ENCODE measurements at places on chromosomes 12 and 14.

DNA sequence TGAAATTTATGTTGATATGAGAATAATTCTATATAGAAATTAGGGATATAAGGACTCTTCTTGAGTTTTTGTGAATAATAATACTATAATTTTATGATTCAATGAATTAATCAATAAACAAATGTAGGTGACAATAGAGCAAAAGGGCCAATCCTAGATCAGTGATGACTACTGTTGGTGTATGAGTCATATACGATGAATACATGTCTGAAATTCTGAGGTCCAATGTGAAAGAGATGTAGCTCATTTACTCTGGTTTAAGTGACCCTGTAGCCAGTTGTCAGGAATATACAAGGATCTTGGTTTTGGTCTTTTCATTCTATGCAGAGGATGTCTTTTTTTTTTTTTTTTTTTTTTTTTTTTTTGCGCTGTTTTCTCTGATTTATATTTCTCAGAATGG lies 72.1 kb upstream of the RTL1 start:
- H3K27me3 ChIP-seq, result no peaks in the 10 kb centered on the region
- no peak for DNase-seq
- H3K36me3 ChIP-seq, result no peaks in the 10 kb centered on the region
- no peak overlapping the region for H3K4me3 ChIP-seq
- no peaks in the 10 kb centered on the region for H3K4me1 ChIP-seq

DNA sequence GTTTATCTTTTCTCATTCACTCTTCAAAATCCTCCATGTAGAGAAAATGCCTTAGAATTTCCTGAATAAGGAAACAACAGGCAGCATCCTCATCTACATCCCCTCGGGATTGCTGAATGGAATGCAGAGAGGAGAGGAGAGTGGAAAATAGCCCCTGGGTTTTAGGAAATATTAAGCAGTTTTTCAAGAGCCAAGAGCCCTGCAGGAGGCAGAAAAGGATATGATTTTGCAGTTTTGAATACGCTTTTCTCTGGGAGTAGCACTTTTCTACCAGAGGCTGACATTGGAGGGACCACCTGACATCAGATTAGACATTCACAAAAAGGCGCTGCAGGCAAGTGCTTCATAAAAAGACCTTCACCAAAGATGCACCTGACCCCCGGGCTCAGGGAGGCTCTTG lies 362.2 kb upstream of the SFSWAP start:
- H3K36me3 ChIP-seq, result no peaks in the 10 kb centered on the region
- peaks cover 2% of the 10 kb centered on the region for H3K27me3 ChIP-seq
- no peak for DNase-seq
- no peak overlapping the region for H3K4me3 ChIP-seq
- no peaks in the 10 kb centered on the region for H3K4me1 ChIP-seq
- H3K27ac ChIP-seq, result no peak overlapping the region

GRCh38 chr14:69674546-69675244 lies 63.3 kb downstream of the SUSD6 start:
- no peaks in the 10 kb centered on the region for H3K27me3 ChIP-seq
- no peak overlapping the region for H3K4me3 ChIP-seq
- peaks cover 5% of the 10 kb centered on the region for H3K36me3 ChIP-seq
- no peak overlapping the region for H3K27ac ChIP-seq

DNA sequence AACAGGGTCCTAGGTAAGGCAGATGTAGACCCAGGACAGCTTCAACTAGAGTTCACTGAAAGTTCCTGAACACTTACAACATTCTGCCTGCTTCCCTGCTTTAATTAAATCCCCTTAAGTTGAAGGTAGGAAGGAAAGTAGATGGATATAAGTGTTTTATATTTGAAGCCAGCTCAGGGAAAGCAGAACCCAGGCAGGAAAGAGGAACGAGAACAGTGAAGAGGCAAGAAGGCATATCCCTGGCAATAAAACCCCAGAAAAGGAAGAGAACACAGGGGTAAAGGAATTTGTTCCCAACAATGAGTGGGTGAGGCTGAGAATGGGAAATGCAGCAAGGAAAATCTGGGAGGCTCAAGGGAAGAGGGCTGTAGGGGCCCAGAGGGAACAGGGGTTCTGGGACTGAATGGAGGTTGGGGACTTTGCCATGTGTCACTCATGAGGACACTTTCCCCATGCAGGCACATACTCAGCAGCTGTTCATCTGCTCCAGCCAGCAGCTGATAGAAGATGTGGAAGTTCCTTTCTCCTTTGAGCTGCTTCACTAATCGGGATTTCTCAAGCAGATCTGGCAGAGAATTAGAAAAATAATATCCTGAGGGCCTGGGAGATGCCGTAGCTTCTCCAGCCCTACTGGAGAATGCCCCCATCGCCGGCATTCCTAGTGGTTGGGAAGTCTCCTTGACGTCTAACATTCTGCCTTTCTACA lies 3.7 kb downstream of the MYO1A start:
- no peak for DNase-seq
- H3K27me3 ChIP-seq, result no peaks in the 10 kb centered on the region

DNA sequence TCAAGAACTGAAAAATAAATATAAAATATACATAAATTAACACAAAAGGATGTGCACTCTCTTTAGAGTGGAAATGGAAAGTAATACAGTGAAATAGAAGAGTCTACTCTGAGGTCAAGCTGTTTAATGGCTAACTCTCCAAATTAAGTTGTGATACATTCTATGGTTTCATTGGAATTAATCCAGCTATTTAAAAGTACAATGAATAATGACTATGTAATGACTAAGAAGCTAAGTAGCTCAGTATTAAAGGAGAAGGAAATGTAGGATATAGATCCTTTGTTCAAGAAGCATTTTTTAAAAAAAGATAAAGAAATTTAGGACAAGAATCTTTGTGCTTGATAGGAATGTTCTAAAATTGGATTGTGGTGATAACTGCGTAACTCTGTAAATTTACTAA lies 85.3 kb downstream of the LRP6 start:
- no peak for DNase-seq
- no peak overlapping the region for H3K27ac ChIP-seq

GRCh38 chr14:49594347-49595091 lies 4.2 kb upstream of the LRR1 start:
- H3K27ac ChIP-seq, result no peak overlapping the region
- H3K4me1 ChIP-seq, result peaks cover 9% of the 10 kb centered on the region
- H3K27me3 ChIP-seq, result no peaks in the 10 kb centered on the region

- peak overlapping the region; percentile 54 for H3K27ac ChIP-seq
- no peaks in the 10 kb centered on the region for H3K27me3 ChIP-seq
- peaks cover 6% of the 10 kb centered on the region for H3K36me3 ChIP-seq
Observed at GRCh38 chr14:24274101-24274543, 2.7 kb upstream of the RABGGTA start.

DNA sequence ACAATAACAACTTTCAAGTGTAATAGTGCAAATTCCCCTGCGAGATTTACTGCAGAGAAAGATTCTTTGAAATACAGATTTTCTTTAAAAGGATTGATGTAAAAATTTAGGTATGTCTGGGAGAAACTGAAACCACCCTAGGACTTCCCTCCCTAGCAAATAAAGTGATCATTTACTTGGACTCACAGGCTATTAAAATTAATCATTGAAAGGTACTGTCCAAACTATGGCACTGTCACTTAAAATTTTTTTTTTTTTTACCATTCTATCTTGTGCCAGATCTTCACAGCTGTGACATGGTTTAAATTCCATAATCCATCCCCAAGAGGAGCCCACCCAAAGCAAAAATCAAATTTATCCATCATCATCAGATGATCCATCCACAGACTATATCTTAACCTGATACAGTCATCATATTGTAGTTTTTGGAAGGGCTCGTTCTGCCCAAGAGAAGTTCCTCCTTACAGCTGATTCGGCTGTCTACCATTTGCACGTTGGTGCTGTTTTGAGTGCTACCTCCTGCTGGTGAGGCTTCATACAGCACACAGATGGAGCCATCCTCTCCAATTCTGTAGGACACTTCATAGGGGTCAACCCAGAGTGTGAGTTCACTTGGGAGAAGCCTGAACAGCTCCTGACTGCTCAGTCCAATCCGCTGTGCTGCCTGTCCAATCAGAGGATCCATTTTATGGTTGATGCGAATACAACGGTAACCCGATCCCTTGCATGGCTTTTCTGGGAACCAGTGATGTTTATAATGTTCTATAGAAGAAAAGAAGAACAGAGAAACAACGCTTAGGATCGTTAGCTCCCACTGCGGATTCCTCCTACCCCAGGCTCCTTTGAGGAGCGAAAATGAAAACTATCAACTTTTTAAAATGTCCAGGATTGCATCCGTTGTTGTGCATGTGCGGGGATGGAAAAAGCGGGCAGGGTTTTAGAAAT lies 1.7 kb downstream of the BTG1 start:
- peaks cover 54% of the 10 kb centered on the region for H3K36me3 ChIP-seq
- DNase-seq, result peak; percentile 90
- H3K4me1 ChIP-seq, result peaks cover 4% of the 10 kb centered on the region
- peak overlapping the region; percentile 94 for H3K4me3 ChIP-seq

- H3K4me1 ChIP-seq, result no peaks in the 10 kb centered on the region
- H3K27ac ChIP-seq, result no peak overlapping the region
- no peak for DNase-seq
- peaks cover 9% of the 10 kb centered on the region for H3K36me3 ChIP-seq
- H3K27me3 ChIP-seq, result no peaks in the 10 kb centered on the region
Observed at GRCh38 chr12:49794021-49794420, 34.2 kb downstream of the NCKAP5L start.

GRCh38 chr14:99971941-99972747 lies 93.1 kb upstream of the EVL start:
- DNase-seq, result no peak
- peak overlapping the region; percentile 61 for H3K4me3 ChIP-seq
- H3K36me3 ChIP-seq, result no peaks in the 10 kb centered on the region
- H3K27me3 ChIP-seq, result no peaks in the 10 kb centered on the region
- peaks cover 12% of the 10 kb centered on the region for H3K4me1 ChIP-seq

DNA sequence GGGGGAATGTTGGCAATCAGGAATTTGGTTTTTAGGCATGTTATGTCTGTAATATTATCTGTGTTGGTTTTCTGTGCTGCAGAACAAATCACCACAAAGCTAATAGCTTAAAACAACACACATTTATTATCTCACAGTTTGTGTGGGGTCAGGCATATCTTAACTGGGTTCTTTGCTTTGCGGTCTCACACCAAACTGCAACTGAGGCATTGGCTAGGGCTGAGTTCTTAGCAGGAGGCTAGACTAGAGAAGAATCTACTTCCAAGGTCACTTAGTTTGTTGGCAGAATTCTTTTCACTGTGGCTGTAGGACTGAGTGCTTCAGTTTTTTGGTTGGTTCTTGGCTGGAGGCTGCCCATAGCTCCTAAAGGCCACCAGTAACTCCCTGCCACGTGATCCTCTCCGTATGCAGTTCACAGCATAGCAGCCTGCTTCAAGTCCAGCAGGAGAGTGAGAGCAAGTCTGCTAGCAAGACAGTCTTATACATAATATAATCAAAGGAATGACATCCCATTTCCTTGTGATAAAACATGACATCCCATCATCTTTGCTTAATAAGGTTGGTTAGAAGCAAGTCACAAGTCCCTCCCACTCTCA lies 21.6 kb downstream of the ATF1 start:
- no peak for DNase-seq
- no peak overlapping the region for H3K27ac ChIP-seq

DNA sequence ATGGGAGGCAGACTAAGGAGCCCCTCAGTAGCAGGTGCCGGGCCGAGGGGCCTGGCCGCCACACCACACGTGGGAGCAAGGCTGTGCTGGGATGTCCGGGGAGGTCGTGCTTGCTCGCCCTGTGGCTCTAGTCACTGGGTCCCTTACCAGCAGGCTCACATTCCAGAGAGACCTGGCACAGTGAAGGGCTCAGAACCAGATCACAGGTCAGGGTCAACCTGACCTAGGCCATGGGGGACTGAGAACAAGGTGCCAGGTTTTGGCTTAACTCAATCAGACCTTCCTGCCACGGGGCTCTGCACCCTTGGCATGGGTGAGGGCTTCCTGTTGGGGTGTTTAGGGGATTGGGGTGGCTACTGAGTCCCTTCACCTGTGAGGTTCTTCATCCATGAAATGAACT lies 22.3 kb downstream of the DEGS2 start:
- no peak overlapping the region for H3K4me3 ChIP-seq
- H3K4me1 ChIP-seq, result peaks cover 15% of the 10 kb centered on the region
- no peak for DNase-seq
- no peak overlapping the region for H3K27ac ChIP-seq

GRCh38 chr12:26711072-26711471 lies 121.9 kb downstream of the ITPR2 start:
- H3K4me3 ChIP-seq, result no peak overlapping the region
- no peak for DNase-seq
- no peaks in the 10 kb centered on the region for H3K27me3 ChIP-seq
- no peaks in the 10 kb centered on the region for H3K4me1 ChIP-seq

DNA sequence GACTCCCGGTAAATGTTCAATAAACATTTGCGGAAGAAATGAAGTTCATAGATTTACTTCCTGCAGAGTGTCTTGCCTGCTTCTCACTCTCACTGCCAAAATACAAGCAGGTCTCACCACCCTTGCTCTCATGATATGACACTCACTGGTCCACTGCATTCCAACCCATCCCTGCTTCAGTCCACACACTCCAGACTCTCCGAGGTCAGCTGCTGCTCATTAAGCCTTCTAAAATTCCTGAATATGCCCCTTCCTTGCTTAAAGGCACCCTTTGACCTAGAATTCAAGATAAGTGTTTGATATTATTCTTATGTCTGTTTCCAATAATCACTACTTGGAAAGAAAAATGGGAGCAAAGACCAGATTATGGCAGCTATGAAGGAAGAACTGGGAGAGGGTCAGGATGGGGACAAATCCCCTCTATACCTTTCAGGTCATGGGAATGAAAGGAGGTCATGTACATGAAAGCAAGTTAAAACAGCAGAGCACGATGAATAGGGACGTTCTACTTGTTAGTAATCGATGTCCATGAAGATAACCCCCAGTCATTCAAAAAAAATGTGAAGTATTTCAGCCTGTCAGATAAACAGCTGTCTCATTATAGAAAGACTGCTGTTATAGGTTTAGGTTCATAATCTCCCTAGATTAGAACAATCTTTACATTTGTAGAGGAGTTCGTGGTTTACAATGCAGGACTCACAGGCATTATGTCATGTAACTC lies 10.5 kb upstream of the NID2 start:
- no peak overlapping the region for H3K4me3 ChIP-seq
- H3K36me3 ChIP-seq, result no peaks in the 10 kb centered on the region
- no peaks in the 10 kb centered on the region for H3K4me1 ChIP-seq
- H3K27me3 ChIP-seq, result no peaks in the 10 kb centered on the region
- DNase-seq, result no peak
- no peak overlapping the region for H3K27ac ChIP-seq

- no peaks in the 10 kb centered on the region for H3K27me3 ChIP-seq
- DNase-seq, result no peak
- H3K4me3 ChIP-seq, result no peak overlapping the region
- H3K36me3 ChIP-seq, result no peaks in the 10 kb centered on the region
Observed at GRCh38 chr14:37573356-37573755, 21.7 kb downstream of the FOXA1 start.

- H3K27me3 ChIP-seq, result no peaks in the 10 kb centered on the region
- H3K27ac ChIP-seq, result no peak overlapping the region
- H3K4me3 ChIP-seq, result no peak overlapping the region
- H3K36me3 ChIP-seq, result no peaks in the 10 kb centered on the region
Observed at GRCh38 chr14:62663456-62663821, 381.8 kb downstream of the KCNH5 start.
